ENCODE measurements at places on chromosomes 2 and 18. TPM values are rescaled to one million over a fixed set of nuclear protein-coding genes. Genes with fewer than 3 reads are reported as not detected.

GRCh38 chr2:21310493-21310892, 186.7 kb downstream of the TDRD15 start:
- H3K4me3 ChIP-seq, result no peak overlapping the region
- H3K36me3 ChIP-seq, result no peaks in the 10 kb centered on the region
- H3K27ac ChIP-seq, result no peak overlapping the region
- no peaks in the 10 kb centered on the region for H3K27me3 ChIP-seq

DNA sequence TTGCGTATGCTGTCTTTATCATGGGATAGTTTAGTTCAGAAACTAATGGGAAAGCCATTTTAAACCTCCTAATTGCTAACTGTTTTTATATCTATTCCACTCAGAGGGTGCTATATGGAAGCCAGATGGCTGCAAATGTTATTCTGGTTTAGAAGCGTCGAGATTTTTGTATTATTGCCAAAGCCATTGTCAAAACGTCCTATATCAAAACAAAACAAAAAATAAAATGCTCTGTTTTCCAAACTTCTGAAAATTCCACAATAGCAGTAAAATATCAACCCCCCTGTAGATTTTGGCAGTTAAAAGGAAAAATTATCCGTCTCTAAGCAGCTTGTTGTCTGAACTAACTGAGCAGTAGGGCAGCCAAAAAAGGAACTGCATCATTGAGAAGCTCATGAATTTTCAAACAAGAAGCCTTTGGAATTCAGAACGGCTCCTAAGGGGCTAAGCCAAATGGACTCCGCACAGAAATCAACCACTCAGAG, 195.4 kb upstream of the CWC22 start:
- H3K27ac ChIP-seq, result no peak overlapping the region
- no peaks in the 10 kb centered on the region for H3K27me3 ChIP-seq
- no peaks in the 10 kb centered on the region for H3K4me1 ChIP-seq
- no peaks in the 10 kb centered on the region for H3K36me3 ChIP-seq

GRCh38 chr2:188727846-188728245, 246.3 kb upstream of the COL3A1 start:
- H3K27me3 ChIP-seq, result no peaks in the 10 kb centered on the region
- H3K27ac ChIP-seq, result no peak overlapping the region
- H3K4me1 ChIP-seq, result no peaks in the 10 kb centered on the region
- H3K36me3 ChIP-seq, result no peaks in the 10 kb centered on the region
- DNase-seq, result no peak

DNA sequence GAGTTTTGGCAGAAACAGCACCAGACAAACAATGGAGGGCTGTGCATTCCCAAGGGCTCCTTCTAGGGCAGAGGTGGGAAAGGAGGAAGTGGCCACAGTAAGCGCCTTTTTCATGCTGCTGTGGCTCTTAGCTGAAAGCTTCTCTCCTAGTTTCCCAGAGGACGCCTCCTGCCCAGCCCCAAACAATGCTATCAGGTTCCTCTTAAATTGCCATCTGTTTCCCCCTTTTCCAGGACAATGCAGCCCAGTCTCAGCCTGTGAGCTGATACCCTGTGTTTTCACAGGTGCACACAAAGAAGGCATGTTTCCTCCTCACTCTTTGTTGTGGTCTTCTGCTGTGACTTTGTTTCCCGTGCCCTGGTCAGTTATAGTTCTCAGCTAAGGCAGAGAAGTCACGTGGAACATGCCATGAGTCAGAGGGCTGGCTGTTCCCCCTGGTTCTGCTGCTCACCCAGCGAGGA, 5.4 kb upstream of the FAM124B start:
- H3K27me3 ChIP-seq, result no peaks in the 10 kb centered on the region
- no peaks in the 10 kb centered on the region for H3K4me1 ChIP-seq
- no peak for DNase-seq
- H3K36me3 ChIP-seq, result no peaks in the 10 kb centered on the region
- H3K27ac ChIP-seq, result no peak overlapping the region

COBLL1 gene
- total RNA-seq, result 3.6 TPM

- DNase-seq, result no peak
- no peaks in the 10 kb centered on the region for H3K36me3 ChIP-seq
- no peak overlapping the region for H3K27ac ChIP-seq
- H3K4me1 ChIP-seq, result no peaks in the 10 kb centered on the region
- no peak overlapping the region for H3K4me3 ChIP-seq
These were observed 51.5 kb downstream of the KLHL29 start for GRCh38 chr2:23436346-23437098.

DNA sequence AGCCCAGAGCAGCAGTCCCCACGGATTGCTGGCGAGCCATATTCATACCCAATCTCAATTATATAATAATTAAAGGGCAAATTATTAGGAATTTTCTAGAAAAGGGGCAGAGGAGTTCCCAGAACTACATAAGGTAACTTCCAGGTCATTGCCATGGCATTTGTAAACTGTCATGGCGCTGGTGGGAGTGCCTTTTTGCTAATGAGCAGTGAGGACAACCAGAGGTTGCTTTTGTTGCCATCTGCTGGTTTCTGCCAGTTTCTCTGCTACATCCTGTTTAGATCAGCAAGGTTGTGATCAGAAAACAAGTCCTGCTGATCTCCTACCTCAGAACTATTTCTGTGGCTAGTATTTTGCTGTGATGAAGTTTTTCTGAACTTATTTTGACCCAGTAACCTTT, 159.8 kb upstream of the PIEZO2 start:
- no peak overlapping the region for H3K27ac ChIP-seq
- H3K27me3 ChIP-seq, result peaks cover 11% of the 10 kb centered on the region
- no peaks in the 10 kb centered on the region for H3K36me3 ChIP-seq
- no peak overlapping the region for H3K4me3 ChIP-seq
- peak; percentile 18 for DNase-seq
- H3K4me1 ChIP-seq, result no peaks in the 10 kb centered on the region

DNA sequence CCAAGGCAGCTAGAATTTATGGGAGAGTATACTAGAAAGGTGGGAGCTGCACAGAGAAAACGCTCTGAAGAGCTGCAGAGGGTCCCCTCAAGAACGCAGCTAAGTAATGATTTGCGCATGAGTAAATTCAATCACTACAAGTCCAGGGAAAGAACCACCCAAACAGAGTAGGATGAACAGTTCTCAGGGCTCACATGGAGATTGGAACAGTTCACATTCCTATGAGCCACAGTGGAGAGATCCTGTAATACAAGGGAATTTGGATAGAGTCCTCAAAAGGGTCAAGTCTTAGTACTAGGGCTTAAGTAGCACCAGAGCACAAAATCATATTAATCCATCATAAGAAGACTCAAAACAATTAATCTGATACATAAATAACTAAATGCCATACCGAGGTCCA, 12.7 kb downstream of the OLA1 start:
- no peak for DNase-seq
- H3K4me1 ChIP-seq, result peaks cover 19% of the 10 kb centered on the region
- H3K36me3 ChIP-seq, result peaks cover 2% of the 10 kb centered on the region
- no peak overlapping the region for H3K27ac ChIP-seq
- H3K27me3 ChIP-seq, result no peaks in the 10 kb centered on the region
- H3K4me3 ChIP-seq, result no peak overlapping the region

GRCh38 chr2:28021898-28022297, 131.4 kb downstream of the BABAM2 start:
- no peaks in the 10 kb centered on the region for H3K36me3 ChIP-seq
- no peak for DNase-seq
- H3K27ac ChIP-seq, result no peak overlapping the region
- H3K4me1 ChIP-seq, result no peaks in the 10 kb centered on the region
- H3K27me3 ChIP-seq, result no peaks in the 10 kb centered on the region
- H3K4me3 ChIP-seq, result no peak overlapping the region

Measured in HCT116 (cell line).